ENCODE measurements at places on chromosomes 16 and 17.

DNA sequence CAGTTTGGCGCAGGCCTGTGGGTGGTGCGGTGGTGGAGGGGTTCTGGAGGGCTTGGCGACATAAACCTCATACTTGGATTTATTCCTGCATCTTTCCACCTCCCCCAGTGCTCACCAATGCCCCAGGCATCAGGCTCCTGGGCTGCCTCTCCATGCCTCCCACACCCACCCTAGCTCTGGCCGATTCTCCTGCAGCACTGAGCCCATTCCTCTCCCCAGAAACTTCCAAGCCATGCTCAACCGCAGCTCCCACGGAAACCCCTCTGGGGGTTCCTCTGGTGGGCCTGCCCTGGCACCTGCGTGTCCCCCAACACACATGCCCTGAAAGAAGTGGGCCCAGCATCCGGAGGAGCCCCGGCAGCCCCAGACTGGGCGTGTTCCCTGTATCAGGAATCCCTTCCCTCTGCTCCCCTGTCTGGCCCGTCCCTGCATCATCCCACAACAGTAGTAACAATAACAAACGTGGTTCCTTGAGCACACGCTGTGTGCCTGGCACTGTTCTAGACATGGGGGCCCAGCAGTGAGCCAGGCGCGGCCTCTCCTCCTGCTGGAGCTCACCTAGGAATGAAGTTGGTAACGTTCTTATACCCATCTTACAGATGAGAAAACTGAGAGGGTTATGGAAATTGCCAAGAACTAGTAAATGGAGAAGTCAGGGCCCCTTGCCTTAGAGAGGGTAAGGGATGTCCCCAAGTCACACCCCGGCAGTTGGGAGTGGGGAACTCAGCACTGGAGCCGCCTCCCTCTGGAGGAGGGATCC lies 2.3 kb downstream of the PRSS21 start:
- DNase-seq: no peak

DNA sequence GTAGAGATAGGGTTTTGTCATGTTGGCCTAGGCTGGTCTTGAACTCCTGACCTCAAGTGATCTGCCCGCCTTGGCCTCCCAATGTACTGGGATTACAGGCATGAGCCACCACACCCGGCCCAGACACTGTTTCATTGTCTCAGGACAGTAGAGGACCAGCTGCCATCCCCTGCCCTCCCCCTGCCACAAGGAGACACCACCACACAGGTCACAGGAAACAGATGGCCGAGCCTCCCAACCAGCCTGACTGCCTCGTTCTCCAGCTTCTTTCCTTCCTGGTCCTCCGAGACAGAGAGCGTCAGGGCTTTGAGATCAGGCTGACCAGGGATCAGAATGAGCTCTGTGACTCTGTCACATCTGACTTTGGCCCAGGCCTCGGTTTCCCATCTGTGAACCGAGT lies 20.8 kb upstream of the RNPS1 start:
- no peak for DNase-seq

GRCh38 chr16:65842067-65842466 lies 524.4 kb upstream of the CDH5 start:
- DNase-seq: no peak

GRCh38 chr17:2172077-2172851 lies 117.4 kb downstream of the HIC1 start:
- peak; percentile 71 for DNase-seq

- DNase-seq: no peak
Observed at GRCh38 chr17:52648995-52649394, 490.5 kb upstream of the CA10 start.

DNA sequence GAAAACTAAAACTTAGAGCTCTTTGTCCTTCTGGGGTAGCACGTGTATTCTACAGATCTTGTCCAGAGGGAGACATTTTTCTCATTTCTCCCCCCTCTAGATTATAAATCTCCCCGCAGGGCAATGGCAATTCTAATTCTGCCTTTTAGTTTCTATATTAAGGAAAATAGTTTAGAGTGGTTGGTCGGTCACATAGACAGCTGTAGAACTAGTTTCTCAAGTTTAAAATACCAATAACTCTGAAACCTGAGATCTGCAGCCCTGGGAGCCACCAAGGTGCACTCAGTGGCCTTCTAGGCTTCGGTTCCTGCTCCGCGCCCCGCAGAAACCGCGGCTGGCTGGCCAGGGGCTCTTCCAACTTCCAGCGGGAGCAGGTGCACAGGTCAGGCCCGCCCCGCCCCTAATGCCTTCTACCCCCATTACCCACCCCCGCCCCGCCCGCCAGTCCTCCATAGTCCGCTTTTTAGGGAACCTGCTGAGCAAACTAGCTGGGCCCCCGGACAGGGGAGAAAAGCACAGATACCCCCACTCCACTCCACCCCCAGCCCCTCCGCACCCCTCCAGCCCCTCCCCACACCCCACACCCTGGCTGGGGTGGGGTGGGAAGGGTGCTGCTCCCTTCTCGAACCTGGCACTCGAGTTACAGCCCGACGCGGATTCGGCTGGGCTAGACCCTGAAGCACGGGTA lies 431 bp downstream of the SLFN11 start:
- DNase-seq: peak; percentile 21

DNA sequence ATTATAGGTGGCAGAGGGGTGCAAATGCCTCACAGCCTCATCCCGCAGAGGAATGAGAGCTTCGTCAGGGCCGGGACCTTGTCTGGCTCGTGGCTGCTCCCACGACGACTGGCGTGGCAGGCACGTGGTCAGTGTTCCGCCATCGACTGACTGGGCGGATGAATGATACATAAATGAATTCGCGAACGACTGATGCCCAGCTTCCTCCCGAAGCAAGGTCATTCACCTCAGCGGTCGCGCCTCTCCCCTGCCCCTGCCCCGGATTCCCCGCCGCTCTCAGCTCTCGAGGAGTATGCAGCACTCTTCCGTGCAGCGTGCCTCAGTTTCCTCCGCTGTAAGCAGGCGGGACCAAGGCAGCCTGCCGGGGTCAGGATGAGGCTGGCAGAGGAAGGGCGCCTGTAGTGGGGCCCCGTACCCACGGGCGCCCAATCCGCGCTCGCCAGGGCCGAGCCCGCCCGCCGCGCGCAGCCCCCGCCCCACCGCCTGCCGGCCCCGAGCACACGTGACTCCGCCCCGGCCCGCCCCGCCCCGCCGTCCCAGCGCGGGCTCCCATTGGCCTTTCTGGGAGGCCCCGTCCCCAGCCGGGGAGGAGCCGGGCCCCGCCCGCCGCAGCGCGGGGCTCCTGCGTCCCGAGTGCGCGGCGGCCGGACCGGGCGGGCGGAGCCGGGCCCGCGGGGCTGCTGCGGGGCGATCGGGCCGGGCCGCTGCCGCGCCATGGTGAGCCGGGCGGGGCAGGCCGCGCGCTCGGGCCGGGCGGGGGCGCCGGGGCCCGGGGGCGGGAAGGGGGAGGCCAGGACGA lies at the start of gene SNN:
Gene SNN, plus strand, starts transcription at position 632 of the 799 bp plus-strand sequence. CDS start 7,605 bp downstream, outside the sequence.
- peak; percentile 99 for DNase-seq

- no peak for DNase-seq
Observed at GRCh38 chr17:57956291-57957119, 1.3 kb upstream of the CUEDC1 start.

- DNase-seq: no peak
Observed at GRCh38 chr16:87845807-87846619, 23.3 kb downstream of the SLC7A5 start.

DNA sequence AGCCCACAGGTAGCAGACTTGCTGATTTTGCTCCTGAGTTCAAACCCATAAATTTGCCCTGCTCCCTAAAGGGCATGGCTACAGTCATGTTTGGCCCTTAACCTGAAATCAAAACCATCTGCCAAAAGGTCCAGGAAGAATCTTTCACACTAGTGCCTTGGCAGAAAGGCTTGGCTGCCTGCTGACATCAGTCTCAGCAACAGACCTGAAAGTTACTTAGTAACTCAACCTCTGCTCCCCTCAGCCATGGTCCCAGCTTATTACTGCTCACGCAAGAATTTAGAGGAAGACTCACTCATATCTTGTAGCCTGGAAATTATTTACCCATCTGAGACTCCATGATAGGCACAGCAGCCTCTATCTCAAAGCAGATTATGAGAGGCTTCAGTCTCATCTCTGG lies 98.0 kb upstream of the KIF2B start:
- DNase-seq: no peak

- DNase-seq: no peak
Observed at GRCh38 chr17:30796016-30796415, 28.5 kb downstream of the CRLF3 start.

GRCh38 chr17:7951143-7951792 lies 19.3 kb downstream of the CNTROB start:
- DNase-seq: no peak

GRCh38 chr16:11950388-11950787 lies 8.5 kb upstream of the NPIPB2 start:
- DNase-seq: no peak

DNA sequence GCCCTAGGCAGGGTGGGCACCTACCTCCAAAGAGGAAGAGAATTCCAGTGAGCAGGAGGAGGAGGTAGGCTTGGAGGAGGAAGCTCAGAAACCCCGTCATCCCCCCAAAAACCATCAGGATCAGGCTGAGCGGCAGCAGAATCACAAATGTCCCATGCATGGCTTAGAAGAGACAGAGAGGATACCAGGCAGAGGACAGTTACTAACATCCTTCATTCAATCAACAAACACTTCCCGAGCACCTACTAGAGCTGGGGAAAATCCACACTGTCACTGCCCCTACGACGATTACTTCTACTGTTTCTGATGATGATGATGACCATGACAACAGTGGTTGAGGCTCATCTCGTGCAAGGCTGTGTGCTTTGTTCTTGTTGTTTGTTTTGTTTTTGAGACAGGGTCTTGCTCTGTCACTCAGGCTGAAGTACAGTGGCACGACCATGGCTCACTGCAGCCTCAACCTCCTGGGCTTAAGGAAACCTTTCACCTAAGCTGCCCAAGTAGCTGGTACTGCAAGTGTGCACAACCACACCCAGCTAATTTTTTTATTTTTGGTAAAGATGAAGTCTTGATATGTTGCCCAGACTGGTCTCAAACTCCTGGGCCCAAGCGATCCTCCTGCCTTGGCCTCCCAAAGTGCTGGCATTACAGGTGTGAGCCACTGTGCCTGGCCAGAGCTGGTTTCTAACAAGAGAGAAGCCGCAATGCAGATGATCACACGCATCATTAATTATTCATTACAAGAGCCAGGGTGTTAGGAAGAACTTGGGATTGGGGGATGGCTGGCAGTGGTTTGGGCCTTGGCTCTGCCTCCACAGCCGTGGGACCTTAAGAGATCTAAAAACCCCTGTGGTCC lies 18.0 kb downstream of the TMEM114 start:
- no peak for DNase-seq

- no peak for DNase-seq
Observed at GRCh38 chr16:12901204-12901596, 198 bp upstream of the SHISA9 start.

DNA sequence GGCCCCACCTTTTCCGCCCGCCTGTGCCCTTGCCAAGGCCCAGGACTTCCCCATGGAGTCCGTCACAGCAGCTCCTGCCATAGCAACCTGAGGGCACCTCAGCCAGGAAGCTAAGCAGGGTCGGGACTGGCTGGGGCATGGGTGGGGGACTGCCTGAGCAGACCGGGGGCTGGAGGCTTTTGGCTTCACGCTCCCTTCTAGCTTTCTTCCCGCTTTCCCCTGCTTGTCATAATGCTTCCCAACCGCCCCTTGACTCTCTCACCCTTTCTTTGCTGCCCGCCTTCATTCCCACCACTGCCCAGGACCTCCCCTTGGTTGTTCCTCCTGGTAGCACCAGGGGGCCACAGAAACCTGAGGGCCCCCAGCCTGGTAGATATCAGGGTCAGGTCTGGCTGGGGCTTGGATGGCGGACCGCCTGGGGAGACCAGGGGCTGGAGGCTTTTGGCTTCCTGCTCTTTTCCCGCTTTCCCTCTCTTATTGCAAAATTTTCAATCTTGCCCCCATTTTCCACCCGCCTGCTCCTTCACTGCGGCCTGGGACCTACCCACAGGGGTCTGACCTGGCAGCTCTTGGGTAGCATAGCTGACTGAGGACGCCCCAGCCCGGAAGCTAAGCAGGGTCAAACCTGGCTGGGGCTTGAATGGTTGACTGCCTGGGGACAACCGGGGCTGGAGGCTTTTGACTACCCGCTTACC lies 2287.7 kb downstream of the TP53TG3F start:
- DNase-seq: no peak

DNA sequence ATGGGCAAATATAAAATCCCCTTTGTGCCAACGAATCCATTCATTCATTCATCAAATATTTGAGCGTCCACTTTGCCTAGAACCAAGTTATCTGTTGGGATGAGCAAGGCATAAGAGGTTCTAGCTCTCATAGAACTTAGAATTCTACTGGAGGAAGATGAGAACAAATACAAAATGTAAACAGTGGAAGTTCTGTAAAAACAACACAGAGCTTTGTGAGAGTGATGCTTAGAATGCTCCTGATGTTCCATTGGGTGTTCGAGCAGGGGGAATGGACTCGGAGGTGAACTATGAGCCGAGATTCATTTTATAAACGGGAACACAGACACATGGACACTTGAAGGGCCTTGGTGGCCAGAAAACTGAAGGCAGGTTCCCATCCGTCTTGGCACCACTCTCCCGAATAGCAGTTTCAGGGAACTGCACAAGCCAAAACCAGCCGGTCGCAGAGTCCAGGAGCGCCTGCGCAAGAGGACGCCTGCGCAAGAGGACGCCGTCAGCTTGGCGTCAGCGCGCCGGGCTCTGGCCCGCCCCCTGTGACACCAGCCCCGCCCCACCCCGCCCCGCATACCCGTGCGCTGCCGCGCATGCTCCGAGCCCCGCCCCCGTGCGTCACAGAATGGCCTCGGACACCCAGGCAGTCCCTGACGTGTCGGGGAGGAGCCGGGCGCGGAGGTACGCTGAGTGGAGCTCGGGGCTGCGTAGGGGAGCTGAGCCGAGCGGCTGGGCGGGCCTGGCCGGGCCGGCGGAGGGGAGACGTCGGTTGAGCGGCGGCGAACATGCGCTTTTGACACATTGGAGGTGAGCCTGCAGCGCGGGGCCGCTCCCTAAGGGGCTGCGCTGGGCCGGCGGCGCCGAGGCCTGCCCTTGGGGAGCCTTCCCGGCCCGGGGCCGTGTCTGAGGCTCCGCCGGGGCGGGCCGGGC lies at the start of gene NDEL1:
Gene NDEL1, plus strand, starts transcription at position 640 of the 924 bp plus-strand sequence. CDS start 8,388 bp downstream, outside the sequence.
- DNase-seq: peak; percentile 99

GRCh38 chr16:53219371-53219770 lies 164.6 kb downstream of the CHD9 start:
- DNase-seq: no peak

DNA sequence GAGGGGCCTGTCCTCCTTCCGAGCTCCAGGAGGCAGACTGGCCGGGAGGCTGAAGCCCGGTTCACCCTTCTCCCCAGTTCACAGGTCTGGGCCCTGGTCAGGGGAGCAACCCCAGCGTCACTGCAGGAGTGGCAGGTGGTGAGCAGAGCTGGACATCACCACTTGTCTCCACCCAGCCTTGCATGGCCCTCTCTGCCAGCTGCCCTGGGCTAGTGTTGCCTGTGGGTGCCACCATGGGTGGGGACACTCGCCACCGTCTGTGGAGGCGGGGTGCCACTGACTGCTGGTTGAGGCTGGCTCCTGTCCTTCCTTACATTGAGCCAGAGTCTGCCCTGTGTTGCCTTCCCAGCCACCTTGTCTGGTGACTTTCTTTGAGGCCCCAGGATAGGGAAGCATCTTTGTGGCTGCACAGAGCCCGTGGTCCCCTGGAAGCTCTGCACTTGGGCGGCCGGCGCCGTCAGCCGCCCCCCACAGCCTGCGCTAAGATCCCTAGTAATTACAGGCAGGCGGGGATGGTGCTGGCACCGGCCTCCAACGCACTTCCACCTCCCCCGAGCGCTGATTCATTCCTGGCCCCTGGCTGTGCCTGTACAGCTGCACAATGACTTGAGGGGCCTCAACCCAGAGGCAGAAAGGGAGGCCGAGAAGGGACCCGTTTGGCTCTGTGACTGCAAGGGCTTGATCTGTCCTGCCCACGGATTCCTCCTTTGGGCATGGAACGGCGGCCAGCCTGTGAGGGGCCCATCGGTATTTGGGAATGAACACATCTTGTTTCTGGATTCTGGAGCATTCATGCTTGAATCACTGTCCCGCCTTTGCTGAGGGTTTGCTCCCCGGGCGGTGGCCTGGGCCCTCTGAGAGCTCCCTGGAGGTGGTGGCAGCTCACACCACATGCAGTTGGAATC lies 5.2 kb downstream of the BAIAP2 start:
- peak; percentile 42 for DNase-seq

Data from hepatic stellate cell (primary cell).